ENCODE measurements at places on chromosomes 1 and 21.

DNA sequence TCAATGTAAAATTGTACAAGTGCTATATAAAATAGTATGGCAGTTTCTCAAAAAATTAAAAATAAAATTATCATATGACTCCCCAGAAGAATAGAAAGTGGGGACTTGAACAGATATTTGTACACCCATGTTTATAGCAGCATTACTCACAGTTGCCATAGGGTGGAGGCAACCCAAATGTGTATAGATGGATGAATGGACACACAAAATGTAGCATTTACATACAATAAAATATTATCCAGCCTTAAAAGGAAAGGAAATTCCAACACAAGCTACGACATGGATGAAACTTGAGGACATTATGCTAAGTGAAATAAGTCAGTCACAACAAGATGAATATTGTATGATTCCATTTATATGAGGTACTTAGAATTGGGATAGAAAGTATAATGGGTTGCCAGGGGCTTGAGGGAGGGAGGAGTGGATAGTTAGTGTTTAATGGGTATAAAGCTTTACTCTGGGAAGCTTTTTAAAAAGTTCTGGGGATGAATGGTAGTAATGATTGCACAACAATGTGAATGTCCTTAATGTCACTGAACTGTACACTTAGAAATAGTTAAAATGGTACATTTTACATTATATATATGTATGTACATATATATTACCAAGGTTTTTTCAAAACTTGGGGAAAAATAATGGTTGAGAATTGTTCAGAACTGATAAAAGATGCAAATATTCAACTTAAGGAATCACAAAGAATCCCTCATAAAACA, 53.0 kb upstream of the ADORA3 start:
- DNase-seq: no peak

GRCh38 chr1:234613128-234613875, 3.3 kb upstream of the IRF2BP2 start:
- DNase-seq: peak; percentile 67

- no peak for DNase-seq
These were observed 92.7 kb upstream of the ZNF678 start for GRCh38 chr1:227470688-227471087.

GRCh38 chr1:20125100-20125499, 5.8 kb upstream of the PLA2G2D start:
- DNase-seq: no peak

DNA sequence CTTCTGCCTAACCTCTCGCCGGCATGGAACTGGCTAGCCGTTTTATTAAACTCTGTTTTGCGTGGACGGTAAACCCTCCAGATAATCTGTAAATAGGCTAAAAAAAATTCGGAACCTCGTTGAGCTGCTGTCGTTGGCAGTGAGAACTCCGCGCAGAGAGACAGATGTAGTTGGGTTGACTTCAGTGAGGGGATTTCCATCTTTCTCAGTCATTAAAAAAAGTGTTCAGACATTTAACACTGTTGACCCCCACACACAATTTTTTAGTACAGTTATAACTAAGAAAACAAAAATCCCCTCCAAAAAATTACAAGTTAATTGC, 464 bp downstream of the PARK7 start:
- no peak for DNase-seq

GRCh38 chr1:245458234-245458633, 303.4 kb downstream of the KIF26B start:
- no peak for DNase-seq

Data from NCI-H1092 (cell line).